ENCODE measurements at places on chromosomes 11 and 22.

GRCh38 chr11:68569357-68569756 is 108.8 kb downstream of the PPP6R3 start:
- no peak for DNase-seq

GRCh38 chr11:20731676-20732215 is 62.4 kb downstream of the NELL1 start:
- no peak for DNase-seq

DNA sequence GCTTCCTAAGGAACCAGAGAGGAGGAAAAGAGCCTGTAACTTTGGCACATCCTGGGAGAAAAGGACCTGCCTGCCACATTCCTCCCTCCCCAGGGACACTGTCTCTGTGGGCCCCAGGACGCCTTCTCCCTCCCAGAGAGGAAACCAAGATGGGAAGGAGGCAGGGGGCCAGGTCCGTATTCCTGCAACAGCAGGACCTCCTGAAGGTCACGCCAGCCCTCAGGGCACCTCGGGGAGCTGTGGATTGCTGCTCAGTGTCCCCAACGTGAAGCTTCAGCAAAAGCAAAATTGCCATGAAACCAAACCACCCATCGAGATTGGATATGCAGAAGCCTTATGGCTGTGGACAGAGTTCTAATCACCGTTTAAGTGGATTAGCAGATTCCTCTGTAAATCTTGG is 86.7 kb downstream of the ARHGAP8 start:
- DNase-seq: no peak

- no peak for DNase-seq
Measured at GRCh38 chr11:67268081-67268961, 2.0 kb downstream of the GRK2 start.

GRCh38 chr22:33875316-33875715 is 45.0 kb downstream of the LARGE1 start:
- DNase-seq: no peak

DNA sequence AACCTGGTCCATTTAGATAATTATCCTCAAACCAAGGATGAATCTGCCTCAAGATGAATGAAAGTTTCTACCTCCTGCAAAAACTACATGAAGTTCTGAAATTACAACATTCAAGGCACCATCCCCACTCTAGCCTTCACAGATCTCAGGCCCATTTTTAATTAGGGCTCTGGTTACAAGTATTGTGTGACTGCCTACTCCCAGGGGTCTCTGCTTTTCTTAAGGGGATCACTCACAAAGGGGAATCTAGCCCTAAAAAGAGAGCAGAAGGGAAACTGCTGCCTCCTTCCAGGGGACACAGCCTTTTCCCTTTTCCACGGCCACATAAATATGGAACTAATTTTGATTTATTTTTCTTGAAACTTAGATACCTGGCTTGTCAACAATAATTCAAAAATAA is 17.4 kb upstream of the TMEM135 start:
- DNase-seq: no peak

DNA sequence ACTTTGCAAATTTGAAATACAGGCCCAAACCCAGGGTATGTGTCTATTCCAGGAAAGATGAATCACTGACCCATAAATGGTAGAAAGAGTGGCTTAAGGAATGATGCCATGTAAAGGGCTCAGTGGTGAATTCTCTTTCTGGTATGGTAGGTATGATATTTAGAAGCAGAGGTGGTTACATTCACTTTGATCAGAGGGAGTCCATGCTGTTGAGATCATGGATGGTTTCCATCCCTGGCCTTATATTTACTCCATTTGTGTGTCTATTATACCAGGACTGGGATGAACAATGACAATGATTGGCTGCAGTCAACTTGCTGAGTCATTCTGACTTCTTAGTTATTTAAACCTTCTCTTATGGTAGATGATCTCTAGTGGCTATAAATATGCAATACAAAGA is 419.8 kb upstream of the LRRC4C start:
- no peak for DNase-seq

DNA sequence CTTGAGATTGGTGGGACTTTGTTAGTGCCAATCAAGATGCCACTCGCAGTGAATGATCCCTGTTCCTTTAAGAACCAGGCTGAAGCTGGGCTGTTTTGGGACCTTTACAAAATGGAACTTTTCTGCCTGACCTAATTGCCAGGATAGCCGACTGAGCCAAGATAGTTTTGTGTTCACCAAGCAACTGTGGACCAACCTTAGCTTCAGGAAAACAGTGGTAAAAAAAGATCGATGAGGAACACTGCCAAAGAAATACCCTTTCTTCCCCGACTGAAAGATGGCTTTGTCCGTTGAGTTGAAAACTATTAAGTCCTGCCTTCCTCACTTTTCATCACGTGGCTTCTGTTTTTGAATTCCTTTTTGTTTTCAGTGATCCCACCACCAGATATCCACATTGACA is 157.9 kb upstream of the SORL1-AS1 start:
- no peak for DNase-seq

GRCh38 chr11:67404515-67405195 is 772 bp downstream of the TBC1D10C start:
- no peak for DNase-seq
